ENCODE measurements at places on chromosomes 12 and 14.
A peak's percentile ranks its signal among the peaks of the same experiment; 100 is the strongest.

DNA sequence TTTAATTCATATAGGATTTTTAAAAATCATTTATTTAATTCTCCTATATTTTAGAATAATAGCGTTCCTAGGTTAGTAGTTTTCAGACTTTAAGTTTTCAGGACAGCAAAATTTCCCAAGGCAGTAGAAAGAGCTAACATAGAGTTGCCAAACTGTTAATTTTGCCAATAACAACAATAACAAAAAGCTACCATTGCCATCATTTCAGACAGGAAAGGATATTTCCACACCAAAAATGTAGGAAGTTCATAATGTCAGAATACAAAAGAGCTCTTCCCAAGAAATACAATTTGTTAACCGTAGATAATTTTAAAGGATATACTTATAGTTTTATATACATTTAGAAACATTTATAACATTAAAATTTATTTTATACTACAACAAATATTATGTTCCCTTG is 81.4 kb upstream of the EEA1 start:
- no peak for DNase-seq

DNA sequence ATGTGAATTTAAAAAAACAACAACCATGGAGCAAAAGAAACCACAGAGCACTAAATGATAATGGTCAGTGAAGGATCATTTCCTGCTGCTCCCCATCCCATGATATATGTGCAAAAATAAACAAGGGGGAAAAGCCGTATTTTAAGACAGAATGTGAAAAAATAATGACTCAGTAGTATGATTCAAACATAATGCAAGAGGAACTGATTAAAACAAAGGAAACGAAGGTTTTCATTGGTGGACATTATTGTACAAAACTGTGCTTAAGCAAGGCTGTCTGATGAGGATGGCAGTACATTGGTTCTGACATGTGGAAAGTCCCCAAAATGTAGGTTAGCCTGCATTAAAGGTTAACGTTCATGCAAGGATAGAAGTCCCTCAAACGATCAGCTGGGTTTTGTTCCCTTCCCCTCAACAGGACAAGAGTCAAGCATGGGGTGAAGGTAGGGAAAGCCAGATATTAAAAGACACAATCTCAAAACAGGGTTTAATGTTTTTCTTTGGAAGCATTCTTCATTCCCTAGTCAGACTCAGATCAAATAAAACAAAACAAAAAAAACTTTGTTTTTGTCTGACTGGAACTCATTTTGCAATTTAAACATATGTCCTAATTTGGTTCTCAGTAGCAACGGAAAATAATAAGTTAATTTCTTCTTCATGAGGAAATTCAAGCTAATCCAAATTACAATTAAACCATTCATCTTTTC is 26.3 kb upstream of the PTGDR start:
- DNase-seq: no peak

DNA sequence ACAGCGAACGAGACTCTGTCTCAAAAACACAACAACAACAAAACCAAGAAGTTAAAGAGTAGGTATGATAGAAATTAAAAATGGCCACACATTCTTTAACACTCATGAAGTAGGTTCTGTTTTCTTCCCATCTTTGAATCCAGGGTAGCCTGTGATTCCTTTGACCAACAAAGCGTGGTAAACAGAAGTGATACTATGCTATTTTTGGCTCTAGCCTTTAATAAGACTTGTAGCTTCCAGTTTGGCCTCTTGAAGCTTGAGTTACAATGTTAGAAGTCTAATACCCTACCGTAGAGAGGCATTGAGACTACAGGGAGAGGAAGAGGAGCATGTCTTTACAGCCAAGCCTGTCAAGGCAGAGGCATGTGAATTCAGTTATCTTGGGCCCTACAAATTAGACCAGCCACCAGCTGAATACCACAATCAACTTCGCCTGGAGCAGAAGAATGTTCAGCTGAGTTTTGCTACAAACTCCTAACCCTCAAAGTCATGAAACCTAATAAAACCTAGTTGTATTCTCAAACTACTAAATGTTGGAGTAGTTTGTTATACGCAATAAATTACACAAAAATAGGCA is 4.9 kb upstream of the NEMF start:
- DNase-seq: no peak

DNA sequence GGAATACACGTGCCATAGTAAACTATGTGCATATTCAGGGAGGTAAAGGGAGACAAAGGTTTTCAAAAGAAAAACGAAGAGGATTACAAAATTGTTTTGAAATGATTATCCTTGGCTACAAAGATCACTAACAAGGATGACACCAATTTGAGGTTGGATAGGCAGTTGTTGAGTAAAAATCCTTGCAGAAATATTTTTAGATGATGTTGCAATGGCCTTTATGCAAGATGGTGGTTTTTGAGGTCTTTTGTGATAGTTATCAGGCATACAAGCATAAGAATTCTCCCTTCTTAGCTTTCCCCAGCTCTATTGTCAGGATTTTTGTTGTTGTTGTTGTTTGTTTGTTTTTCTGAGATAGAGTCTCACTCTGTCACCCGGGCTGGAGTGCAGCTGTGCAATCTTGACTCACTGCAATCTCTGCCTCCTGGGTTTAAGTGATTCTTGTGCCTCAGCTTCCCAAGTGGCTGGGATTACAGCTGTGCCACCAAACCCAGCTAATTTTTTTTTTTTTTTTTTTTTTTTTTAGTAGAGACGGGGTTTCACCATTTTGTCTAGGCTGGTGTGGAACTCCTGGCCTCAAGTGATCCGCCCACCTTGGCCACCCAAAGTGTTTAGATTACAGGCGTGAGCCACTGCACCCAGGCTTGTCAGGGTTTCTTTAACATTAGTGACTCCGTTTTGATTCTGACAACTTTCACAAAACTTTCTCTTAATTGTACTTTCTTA is 7.8 kb downstream of the RNASE1 start:
- DNase-seq: no peak

DNA sequence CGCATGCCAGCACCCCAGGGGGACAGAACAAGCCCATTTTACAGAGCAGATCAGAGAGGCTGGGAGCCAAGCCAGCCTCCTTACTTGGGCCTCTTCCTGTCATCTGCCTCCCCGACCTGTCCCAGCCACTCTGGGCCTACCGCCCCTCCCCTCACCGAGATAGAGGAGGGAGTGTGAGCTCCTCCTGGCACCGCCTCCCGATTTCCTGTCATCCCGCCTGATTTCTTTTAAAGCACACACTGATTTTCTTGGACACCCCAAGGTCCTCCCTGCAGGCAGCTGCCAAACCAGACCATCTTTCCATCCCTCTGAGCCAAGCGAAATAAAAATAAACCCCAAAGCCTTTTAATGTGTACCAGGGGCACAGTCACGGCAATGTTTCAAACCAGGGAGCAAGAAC is 108.4 kb downstream of the RFLNA start:
- no peak for DNase-seq

DNA sequence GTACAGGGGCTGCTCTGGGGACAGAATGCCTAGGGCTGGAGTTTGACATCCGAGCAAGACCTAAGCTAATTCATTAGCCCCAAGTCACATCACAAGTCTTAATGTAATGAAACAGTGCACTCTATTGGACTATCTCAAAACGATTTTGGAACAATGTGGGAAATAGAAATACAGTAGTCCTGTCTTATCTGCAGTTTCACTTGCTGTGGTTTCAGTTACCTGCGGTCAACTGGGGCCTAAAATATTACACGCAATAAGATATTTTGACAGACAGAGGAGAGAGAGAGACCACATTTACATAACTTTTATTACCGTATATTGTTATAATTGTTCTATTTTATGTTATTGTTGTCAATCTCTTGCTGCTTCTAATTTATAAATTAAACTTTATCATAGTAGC is 21.1 kb downstream of the MOAP1 start:
- no peak for DNase-seq

DNA sequence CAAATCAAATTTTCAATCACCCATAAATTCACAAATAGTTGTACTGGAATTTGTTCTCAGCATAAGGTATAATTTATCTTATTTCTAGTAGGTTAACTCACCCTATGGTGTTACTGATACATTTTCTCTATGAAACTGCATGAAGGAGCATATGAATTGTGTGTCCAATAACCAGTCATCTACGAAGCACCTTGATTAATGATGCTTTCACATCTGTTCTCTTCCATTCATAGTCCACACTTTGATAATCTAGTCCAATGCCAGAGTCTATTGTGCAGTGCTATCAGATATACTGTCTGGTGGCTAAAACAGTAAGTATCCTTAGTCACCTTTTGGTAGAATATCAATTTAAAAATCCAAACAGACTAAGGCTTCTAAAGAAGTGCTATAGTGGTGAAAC is 876.0 kb downstream of the RPS29 start:
- no peak for DNase-seq

GRCh38 chr12:106136263-106136662 is 2.5 kb downstream of the NUAK1 start:
- peak; percentile 57 for DNase-seq

- DNase-seq: peak; percentile 67
Observed at GRCh38 chr14:81219759-81220579, 790 bp downstream of the GTF2A1 start.

DNA sequence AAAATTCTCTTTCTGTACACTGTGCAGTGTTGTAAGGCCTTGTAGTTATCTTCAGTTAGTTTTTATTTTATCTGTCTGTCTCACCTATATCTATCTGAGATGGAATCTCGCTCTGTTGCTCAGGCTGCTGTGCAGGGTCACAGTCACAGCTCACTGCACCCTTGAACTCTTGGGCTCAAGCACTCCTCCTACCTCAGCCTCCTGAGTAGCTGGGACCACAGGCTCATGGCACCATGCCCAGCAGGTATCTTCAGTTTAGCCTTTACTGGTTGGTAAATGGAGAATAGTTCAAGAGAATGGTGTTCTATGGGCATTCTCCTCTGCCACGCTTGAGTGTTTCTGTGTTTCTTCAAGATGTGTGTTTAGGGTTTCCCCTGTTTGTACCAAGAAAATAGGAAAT is 13.6 kb downstream of the TULP3 start:
- DNase-seq: no peak

- no peak for DNase-seq
Observed at GRCh38 chr12:71947645-71948105, 9.0 kb downstream of the TPH2 start.

DNA sequence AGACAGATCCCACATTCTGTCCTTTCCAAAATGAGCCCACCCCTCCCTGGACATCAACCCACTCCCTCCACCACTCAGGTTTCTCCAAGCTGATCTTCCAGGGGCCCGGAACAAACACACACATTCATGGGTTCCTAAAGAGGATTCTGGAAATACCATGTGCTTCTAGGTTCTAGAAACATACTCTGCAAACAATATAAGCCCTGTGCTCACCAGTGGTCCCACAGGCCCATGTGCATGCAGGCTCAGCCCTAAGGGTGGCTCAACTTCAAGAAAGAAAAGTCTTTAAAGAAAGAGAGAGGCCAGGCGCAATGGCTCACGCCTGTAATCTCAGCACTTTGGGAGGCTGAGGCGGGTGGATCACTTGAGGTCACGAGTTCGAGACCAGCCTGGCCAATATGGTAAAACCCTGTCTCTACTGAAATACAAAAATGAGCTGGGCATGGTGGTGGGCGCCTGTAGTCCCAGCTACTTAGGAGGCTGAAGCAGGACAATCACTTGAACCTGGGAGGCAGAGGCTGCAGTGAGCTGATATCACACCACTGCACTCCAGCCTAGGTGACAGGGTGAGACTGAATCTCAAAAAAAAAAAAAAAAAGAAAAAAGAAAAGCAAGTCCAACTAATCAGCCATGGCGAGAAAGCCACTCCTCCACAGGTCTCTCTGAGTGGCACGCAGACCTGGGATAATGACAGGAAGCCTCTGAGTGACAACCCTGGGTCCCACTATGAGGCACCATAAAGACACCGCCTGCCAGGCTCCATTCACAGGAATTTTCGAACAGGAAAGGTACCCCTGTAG is 59.5 kb upstream of the PNMA1 start:
- no peak for DNase-seq

Data from frontal cortex (tissue), 4 donors.